Activated T-helper 9 cell treated with anti-CD3 and anti-CD28 coated beads, Interleukin-2, amount 50 U/mL, for 16 hours (primary cell): ENCODE measurements at places on chromosomes 4 and X.

- no peak for DNase-seq
Measured at GRCh38 chr4:6471307-6472007, 957 bp downstream of the PPP2R2C start.

GRCh38 chr4:174869339-174869738 is 40.3 kb upstream of the GLRA3 start:
- no peak for DNase-seq

GRCh38 chr4:106358899-106359298 is 9.7 kb downstream of the GIMD1 start:
- DNase-seq: no peak

GRCh38 chrX:123975180-123975579 is 13.7 kb downstream of the STAG2 start:
- DNase-seq: no peak

- DNase-seq: peak; percentile 12
Measured at GRCh38 chrX:103687696-103688201, 1.2 kb upstream of the MORF4L2 start.

GRCh38 chr4:858041-858481 is 32.1 kb upstream of the CPLX1 start:
- DNase-seq: no peak

DNA sequence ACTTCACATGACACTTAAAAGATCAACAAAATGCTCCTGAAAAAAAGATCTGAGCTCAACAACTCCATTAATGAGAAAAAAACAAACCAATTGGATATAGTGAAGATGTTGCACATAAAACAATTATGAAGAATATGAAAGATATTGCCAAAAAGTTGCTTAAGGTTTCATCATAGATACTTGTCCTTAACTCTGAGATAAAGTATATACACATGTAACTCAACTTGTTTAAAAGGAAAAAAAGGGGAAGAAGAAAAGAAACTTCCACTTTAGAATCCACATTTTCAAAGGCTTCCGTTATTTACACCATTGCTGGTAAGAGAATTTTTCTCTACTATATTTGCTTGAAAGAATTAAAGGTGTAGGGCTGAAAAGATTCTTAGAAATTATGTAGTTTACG is 2.7 kb downstream of the AFAP1 start:
- DNase-seq: no peak

- DNase-seq: no peak
Measured at GRCh38 chr4:123843137-123843536, 446.5 kb downstream of the SPRY1 start.

- no peak for DNase-seq
Measured at GRCh38 chrX:70613295-70613694, 168.7 kb downstream of the DLG3 start.

GRCh38 chrX:7205037-7205577 is 57.2 kb upstream of the PUDP start:
- no peak for DNase-seq

DNA sequence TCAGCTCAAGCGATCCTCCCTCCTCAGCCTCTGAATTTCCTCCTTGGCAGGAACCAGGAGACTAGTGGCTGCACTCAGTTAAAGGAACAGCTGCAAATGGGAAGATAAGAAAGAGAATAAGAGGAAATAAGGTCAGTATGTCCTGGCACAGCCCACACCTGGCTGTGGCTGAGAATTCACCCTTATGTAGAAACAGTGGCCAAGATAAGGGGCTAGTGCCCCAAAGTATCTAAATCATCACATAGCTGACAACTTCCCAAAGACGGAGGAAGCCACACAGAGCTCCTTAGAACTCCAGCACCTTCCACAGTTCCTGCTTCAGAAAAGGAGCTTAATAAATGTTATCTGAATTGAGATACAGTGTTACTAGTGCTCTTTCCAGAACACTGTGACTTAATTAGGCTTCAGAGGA is 2.3 kb upstream of the CHIC2 start:
- DNase-seq: no peak

GRCh38 chr4:180391613-180392012 is 1851.6 kb upstream of the TENM3 start:
- no peak for DNase-seq

DNA sequence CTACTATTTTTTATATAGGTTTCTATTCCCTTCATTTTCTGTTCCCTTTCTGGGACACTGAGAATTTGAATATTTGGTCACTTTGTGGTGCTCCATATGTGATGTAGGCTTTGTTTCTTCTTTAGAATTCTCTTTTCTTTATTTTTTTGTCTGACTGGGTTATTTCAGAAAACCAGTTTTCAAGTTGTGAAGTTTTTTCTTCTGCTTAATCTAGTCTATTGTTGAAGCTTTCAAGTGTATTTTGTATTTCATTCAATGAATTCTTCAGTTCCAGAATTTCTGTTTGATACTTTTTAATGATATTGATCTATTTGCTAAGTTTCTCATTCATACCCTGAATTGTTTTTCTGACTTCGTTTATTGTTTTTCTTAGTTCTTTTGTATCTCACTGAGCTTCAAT is 96.2 kb upstream of the HAND2 start:
- no peak for DNase-seq

GRCh38 chrX:40434947-40435346 is 145.8 kb upstream of the ATP6AP2 start:
- no peak for DNase-seq

DNA sequence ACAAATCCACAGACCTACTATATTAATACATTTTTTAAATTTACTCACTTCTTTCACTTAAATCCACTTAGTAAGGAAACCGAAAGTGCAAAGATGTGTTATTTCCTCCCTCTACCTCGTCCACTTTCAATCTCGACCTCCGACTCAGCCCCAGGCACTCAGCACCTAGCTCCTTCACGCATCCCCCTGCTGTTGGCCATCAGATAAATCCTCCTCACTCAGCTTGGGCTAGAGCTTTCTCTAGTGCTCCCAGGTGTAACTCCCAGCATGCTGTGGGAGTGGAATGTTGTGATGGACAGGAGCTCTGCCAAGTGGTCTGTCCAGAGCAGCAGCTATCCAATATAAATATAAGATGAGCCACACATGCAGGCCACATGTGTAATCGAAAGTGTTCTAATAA is 26.7 kb upstream of the TEC start:
- no peak for DNase-seq

GRCh38 chrX:49878128-49878833 is 1.0 kb upstream of the USP27X start:
- no peak for DNase-seq

DNA sequence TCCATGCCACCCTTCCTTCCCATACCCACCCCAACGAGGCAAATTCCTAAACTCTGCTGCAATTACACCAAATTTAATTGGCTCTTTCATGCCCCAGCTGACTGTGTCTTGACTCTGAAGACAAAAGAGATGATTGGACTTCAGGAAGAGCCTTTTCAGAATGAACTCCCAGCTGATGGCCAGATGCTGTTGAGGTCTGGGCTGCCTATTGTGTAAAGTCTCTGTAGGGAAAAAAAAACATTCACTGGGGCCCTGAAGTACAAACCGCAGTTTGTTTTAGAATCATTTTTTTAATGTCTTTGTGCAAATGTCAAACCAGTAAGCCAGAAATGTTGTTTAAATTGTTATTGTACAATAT is 174.8 kb downstream of the HHIP start:
- DNase-seq: no peak

- no peak for DNase-seq
Measured at GRCh38 chrX:47080915-47081236, 2.6 kb downstream of the RGN start.

DNA sequence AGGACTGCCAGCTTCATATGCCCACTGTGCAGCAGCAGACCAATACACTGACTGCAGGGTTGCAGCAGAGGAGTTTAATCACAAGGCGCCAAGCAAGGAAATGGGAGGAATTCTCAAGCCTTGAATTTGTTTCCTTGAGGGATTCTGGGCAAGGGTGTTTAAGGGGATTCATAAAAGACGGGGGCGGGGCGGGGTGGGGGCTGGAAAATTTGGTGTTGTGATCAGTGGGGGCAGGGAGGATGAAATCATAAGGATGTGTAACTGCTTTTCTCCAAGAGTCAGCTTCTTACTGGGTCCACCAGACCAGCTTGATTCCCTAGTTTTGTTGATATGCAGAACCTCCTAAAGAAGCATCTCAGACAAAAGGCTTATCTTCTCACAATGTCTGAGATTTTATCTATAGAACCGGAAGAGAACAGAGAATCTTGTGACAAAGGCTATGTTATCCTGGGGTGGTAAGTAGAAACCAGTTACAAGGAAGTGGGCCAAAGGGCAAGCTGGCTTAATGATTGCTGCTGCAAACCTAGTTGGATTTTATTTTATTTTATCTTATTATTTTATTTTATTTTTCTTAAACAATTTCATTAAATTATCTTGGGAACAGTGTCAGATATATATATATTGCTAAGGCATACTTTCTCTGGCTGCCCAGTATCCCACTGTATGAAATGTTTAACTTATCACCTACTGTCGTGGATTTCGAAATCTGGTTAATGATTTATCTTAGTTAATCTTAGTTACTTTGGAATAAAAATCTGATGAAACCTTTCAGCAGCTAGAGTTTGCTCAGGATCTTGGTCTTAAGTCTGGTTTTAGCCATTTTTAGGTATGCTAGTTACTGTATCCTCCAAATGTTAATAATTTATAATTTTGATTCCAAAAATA is 276.4 kb downstream of the RPA4 start:
- DNase-seq: no peak

DNA sequence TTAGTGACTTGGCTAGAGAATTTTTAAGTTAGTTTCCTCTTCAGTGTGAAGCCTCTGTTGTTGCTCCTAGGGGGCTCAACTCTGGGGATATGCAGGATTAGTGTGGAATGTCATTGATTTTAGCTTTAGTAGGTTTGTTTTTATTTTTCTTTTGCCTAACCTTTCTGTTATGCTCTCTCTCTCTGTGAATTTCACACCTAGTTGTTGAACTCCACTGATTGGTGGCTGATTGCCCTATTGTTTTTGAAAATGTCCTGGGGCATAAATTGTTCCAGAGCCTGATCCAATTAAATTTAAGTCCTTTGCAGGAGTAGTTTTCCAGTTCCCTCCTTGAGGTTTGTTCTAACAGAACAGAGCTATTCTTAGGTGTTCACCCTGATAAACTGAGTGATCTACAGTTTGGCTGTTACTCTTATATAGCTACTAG is 393.3 kb upstream of the CTSO start:
- no peak for DNase-seq

DNA sequence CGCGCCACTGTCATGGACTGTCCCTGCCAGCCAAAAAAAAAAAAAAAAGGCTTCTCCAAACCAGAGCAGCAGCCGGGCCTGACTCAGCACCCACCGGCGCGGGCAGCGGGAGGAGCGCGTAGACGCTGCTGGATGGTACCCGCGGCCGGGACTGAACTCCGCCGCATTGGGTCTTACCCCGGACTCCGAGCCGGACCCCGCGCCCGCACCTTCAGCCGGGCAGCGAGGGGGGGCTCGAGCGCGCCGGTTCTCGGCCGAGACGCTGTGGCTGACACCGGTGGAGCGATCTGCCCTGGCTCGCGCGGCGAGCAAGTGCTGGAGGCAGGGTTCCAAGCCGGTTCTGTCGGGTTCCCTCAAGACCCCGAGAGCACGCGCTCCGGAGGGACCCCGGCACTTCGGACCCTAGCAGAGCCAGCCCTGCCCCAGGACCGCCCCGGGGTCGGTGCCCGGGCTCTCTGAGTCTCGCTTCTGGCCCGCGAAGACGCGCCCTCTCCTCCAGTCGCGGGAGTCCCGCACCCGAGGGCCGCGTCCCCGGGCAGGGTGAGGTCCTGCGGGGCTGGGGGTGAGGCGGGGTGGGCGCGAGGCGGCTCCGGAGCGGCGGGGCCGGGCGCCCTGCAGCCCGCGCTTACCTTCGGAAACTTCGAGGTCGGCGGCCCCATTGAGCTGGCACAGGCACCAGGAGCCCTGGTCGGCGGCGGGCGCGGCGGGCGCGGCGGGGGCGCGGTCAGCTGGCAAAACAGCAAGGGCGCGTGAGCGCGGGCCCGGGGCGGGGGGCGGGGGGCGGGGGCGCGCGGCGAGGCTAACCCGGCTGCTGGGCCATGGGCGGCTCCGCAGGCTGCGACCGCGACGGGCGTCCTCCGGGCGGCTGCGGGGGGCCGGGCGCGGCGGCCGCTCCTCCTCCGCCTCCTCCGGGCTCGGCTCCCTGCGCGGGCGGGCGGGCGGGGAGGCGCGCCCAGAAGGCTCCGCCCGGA is 11.8 kb upstream of the MAN2B2 start:
- no peak for DNase-seq

DNA sequence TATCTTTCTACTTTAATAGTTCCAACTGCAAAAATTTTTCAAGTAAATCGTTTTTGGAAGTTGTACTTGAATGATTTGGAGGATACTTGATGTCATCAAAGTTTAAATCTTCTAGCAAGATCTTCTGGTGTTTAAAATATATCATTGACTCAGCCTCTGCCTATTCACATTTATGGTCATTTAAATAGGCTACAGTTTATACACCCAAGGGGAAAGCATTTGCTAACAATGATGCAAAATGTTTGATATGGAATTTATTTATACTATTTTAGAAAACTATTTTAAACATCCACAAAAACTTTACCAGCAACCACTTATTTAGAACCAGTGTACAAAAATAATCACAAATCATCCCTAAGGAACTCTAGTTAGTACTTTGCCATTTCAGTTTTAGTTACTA is 123.3 kb upstream of the STIM2 start:
- DNase-seq: no peak

- DNase-seq: no peak
Measured at GRCh38 chr4:108311313-108311712, 142.6 kb upstream of the LEF1 start.

GRCh38 chr4:158958489-158959270 is 144.2 kb upstream of the RAPGEF2 start:
- DNase-seq: no peak

DNA sequence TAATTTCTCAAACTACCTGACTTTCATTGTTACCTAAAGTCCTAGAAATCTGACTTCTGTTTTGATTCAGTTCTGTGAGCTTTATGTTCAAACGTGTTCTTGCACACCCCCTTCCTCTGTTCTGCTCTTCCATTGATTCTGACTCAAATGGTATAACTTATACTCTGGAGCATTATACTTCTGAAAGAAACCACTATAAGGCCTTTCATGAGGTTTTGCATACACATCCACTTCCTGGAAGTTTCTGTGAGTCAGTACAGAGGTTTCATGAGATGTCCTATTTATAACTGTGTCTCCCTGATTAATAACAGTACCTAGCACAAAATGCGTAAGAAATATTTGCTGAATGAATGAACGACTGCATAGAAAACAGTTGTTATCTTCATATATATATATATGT is 540.2 kb upstream of the CT83 start:
- DNase-seq: no peak
